ENCODE measurements at places on chromosomes 12 and 14. TPM values are rescaled to one million over a fixed set of nuclear protein-coding genes. Genes with fewer than 3 reads are reported as not detected.

Gene ANKS1B
- total RNA-seq, result 0.86 TPM

Gene KRT3
- total RNA-seq, result not detected

Gene LALBA
- total RNA-seq, result not detected

Gene TSHR
- total RNA-seq, result 1.9 TPM

Gene AMN
- total RNA-seq, result 0.32 TPM

Gene SOCS2
- total RNA-seq, result 32.5 TPM

Data from T-helper 2 cell treated with Interferon-gamma antibody and Interleukin-4, amounts not matched to agents 100 ng/mL and 5 ng/mL, for 36 hours (primary cell).